ENCODE measurements at places on chromosomes 1 and 21. TPM values are rescaled to one million over a fixed set of nuclear protein-coding genes. Genes with fewer than 3 reads are reported as not detected.

AK4 gene
- 35.0 TPM for total RNA-seq

CREB3L4 gene
- 24.7 TPM for total RNA-seq

TAL1 gene
- total RNA-seq: not detected

BEND5 gene
- total RNA-seq: not detected

DNA sequence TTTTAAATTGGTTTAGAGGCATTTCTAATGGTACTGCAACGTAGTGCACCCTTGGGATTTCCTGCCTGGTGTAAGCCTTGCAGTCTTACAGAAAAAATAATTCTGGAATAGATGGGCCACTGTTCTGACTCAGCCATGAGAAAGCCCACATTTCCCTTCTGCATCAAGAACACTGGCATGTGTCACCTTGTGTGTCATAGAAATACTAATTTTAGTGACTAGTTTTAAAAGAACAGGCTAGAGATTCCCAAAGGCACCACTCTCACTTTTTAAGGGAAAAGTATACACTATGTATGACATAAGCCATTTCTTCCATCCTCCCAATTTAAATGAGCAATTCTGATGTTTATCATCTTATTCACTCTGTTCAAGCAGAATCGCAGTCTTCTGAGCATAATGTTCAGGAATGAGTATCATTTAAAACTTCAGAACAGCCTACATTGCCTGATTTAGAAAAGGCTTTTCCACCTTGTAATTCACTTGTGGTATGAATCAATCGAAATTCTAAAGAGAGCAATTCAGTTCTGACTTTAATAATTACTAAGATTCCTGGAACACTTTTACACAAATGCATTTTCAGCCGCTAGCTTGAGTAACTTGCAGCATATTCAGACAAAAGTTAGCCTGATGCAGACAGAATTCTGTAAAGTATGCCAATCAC lies 18.8 kb downstream of the RGS13 start:
- DNase-seq: no peak

HORMAD1 gene
- total RNA-seq: not detected

GRCh38 chr1:33092438-33092837 lies 11.5 kb downstream of the AZIN2 start:
- DNase-seq: no peak

SEMA4A gene
- total RNA-seq: 5.1 TPM

- DNase-seq: no peak
These were observed 24.6 kb downstream of the SYT2 start for GRCh38 chr1:202685641-202686040.

DNA sequence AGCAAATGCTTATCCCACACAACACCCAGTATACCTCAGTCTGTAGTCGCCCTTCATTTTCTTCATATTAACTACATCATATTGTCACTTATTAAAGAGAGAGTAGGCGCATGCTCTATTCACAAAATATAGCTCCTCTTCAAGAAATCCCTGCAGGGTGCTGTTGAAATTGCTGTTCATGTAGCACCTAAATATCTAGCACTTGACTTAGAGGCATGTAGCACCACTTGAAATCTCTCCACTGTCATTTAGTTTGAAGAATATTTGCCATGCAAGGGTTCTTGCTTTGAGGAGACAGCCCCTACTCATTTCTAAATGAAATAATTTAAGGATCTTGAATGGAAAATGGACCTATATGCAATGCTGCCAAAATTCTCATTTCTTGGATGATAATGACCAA lies 20.9 kb upstream of the LRRC8B start:
- DNase-seq: no peak
